ENCODE measurements at places on chromosomes 3 and 15.
A peak's percentile ranks its signal among the peaks of the same experiment; 100 is the strongest.

DNA sequence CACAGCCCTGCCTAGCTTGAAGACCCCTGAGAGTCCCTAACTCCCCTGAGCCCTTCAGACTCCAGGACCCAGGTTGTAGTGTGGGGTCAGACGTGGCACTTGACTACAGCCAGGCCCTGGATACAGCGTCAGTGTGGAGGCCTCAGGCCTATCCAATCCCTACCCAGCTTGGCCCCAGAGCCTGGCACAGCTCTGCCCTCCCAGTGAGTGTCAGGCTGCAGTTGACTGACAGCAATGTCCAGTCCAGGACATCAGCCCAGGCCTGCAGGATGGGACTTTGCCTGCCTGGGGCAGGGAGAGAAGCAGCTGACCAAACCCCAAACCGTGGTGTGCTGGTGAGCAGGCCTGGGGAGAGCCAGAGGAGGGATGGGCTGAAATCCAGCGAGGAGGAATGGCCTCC, 27.3 kb downstream of the KLF13 start:
- peak overlapping the region; percentile 47 for H3K4me3 ChIP-seq
- H3K27me3 ChIP-seq, result no peaks in the 10 kb centered on the region
- DNase-seq, result no peak
- no peaks in the 10 kb centered on the region for H3K36me3 ChIP-seq
- H3K27ac ChIP-seq, result peak overlapping the region; percentile 94

DNA sequence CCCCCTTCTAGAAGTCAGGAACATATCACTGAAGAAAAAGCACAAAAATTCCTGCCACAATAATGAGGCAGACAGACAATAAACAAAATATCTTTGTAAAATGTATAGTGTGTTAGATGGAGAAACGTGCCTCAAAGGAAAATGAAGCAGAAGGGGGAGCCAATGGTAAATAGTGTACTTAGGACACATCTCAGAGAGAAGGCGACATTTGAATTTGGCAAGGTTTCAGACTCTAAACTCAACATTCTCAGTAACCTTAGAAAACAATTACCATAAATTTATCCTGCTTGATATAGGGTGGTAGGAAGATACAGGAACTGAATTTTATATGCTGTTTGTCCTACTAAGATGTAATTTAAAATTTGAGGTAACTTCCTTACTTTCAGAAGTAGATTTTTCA, 52.6 kb upstream of the PTX3 start:
- no peak for DNase-seq
- no peak overlapping the region for H3K27ac ChIP-seq
- no peak overlapping the region for H3K4me3 ChIP-seq
- no peaks in the 10 kb centered on the region for H3K4me1 ChIP-seq
- no peaks in the 10 kb centered on the region for H3K27me3 ChIP-seq

DNA sequence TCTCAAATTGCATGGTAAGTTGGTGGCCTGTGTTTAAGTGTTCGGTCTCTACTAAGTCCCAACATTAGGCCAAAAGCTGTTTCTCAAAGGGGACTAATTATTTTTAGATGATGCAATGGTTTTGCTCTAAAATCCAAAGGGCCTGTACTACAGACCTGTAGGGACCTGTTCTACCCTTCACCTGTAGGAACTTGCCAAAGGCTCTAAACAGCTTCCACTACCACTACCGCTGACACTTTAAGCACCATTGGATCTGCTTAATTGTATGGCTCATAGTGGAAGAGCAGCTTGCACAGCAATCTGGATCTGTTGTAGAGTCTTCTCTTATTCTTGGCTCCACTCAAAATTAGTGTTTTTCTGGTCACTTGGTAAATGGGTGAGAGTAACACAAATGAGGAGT, 346.8 kb downstream of the EPHA6 start:
- H3K27ac ChIP-seq, result no peak overlapping the region
- H3K4me1 ChIP-seq, result no peaks in the 10 kb centered on the region
- no peak for DNase-seq

DNA sequence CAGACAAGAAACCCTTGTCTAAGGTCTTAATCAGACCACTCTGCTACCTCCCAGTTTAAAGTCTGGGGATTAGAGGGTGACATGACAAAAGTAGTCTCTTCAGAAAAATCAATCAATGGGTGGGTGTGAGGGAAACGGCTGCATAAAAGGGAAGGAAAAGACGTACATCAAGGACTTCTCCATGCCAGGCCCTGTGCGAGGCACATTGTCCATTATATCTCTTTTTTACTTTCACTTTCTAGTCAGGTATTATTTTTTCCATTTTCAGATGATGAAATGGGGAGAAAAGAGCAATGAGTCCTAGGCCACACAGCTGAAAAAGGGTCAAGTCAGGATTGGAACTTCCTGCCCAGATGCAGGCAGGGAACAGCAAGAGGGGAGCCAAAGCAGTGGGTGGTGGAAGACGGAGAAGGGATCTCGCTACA, 4.6 kb upstream of the CX3CR1 start:
- no peak overlapping the region for H3K4me3 ChIP-seq
- H3K27ac ChIP-seq, result no peak overlapping the region
- H3K4me1 ChIP-seq, result no peaks in the 10 kb centered on the region
- no peaks in the 10 kb centered on the region for H3K36me3 ChIP-seq

- H3K36me3 ChIP-seq, result no peaks in the 10 kb centered on the region
- DNase-seq, result no peak
- H3K4me3 ChIP-seq, result no peak overlapping the region
- H3K27me3 ChIP-seq, result peaks cover 6% of the 10 kb centered on the region
Measured at GRCh38 chr15:59436774-59437141, 1.2 kb upstream of the FAM81A start.

DNA sequence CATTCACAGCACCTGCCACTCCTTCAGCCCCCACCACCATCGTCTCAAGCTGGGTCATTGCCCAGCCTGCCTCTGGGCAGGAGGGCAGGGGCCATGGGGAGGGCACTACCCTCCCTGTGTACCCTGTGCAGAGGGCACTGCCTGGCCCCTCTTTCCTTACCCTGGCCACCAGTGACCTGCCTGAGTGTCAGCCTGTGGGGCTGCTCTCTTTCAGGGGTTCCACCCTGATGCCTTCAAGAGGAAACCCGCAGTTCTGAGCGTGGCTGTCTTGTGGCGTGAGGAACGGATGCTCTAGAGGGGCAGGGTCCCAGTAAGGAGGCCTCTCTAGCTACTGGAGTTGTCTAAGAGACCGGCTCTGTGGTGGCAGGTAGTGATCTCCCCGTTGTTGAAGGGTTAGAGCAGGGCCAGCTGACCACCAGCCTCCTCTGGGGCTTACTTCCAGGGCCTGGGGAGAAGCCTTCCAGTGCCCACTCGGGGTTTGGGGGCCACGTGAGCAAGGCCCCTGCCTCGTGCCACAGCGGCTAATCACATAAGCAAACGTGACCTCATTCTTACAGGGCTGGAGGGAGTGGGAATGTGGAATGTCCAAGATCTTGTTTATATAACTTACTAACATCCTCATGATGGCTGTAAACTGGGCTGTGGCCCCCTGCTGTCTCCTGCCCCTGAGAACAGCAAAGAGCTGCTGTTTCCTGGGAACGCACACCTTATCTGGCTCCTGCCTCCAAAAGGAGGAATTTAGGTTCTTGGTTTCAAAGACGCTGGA, 31.4 kb upstream of the SEC13 start:
- DNase-seq, result no peak
- H3K4me1 ChIP-seq, result no peaks in the 10 kb centered on the region
- H3K4me3 ChIP-seq, result no peak overlapping the region

- no peaks in the 10 kb centered on the region for H3K27me3 ChIP-seq
- no peak for DNase-seq
- H3K4me3 ChIP-seq, result no peak overlapping the region
- H3K27ac ChIP-seq, result no peak overlapping the region
Measured at GRCh38 chr3:55060896-55061719, 133.2 kb upstream of the LRTM1 start.

DNA sequence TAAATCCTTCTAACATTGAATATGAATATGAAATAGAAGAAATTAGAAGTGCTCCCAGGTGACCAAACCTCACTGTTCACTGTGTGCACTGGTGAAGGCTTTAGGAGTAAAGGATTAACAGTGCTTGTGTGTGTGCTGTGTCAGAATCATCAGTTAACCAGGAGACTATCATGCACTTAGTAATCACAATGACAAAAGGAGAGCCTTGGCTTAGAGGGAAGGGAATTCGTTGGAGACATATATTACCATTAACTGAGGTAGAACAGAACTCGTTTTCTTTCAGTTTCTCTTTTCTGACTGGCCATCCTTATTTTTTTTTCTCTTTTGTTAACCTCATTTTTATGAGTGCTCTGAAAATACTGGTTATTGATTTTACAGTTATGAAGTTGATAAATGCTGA, 213.3 kb upstream of the GBE1 start:
- no peak for DNase-seq
- H3K4me3 ChIP-seq, result no peak overlapping the region
- H3K36me3 ChIP-seq, result no peaks in the 10 kb centered on the region
- no peaks in the 10 kb centered on the region for H3K27me3 ChIP-seq

Data from naive thymus-derived CD4-positive, alpha-beta T cell (primary cell).